ENCODE measurements at places on chromosomes 5 and 9. TPM values are rescaled to one million over a fixed set of nuclear protein-coding genes. Genes with fewer than 3 reads are reported as not detected.
A peak's percentile ranks its signal among the peaks of the same experiment; 100 is the strongest.

The DPM2 gene
- 37.7 TPM for total RNA-seq

The ARHGEF39 gene
- 9.1 TPM for total RNA-seq

The ZNF883 gene
- 16.5 TPM for total RNA-seq

The ORM2 gene
- total RNA-seq: 3.2 TPM

The TAF1L gene
- not detected for total RNA-seq

The SPINK7 gene
- total RNA-seq: not detected

The CCDC69 gene
- total RNA-seq: 4.6 TPM

DNA sequence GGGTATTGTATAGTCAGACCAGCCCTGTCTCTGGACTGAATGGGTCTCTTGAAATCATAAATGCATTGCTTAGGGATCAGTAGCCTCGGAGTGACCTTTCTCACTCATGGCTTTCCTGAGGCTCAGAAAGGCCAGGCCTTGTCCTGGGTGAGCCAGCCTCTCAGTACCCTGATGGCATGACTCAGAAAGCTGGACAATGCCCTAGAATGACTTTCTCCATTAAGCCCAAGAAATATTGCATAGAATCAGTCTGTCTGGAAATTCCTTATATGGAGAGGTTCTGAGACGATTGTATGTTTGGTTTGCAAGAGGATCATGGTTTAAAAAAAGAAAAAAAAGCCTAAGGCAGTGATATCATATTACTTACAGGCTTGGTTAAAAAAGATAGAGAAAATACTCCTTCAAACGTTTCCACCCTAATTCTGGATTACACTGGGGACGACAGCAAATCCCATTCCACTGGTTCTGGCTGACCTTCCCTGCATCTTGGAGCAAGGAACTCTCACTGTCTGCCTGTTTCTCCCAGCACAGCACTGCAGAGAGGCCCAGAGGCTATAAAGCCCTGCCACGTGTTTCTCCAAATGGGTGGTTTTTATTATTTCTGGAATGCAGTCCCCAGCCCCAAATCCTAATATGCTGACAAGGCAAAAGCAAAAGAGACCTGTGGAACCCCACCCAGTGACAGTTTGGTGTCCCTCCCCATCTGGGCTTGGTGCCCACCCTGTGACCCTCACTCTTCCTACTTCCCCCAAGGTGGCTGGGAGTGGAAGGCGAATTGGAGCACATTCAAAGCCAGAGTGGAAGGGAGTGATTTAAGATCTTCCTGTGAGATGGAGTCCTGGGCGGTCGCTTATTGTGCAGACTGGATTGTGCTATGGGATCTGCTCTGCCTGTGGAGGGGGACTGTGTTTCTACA is 34.4 kb downstream of the MAP1B start:
- DNase-seq: no peak

- DNase-seq: no peak
These were observed 25.9 kb upstream of the PRDM12 start for GRCh38 chr9:130638284-130639123.

GRCh38 chr9:98192503-98193335 is at the start of gene CORO2A:
Gene CORO2A (minus strand): TSS chr9:98192637. CDS start chr9:98157660, 34,977 bp downstream.
- peak; percentile 69 for DNase-seq

DNA sequence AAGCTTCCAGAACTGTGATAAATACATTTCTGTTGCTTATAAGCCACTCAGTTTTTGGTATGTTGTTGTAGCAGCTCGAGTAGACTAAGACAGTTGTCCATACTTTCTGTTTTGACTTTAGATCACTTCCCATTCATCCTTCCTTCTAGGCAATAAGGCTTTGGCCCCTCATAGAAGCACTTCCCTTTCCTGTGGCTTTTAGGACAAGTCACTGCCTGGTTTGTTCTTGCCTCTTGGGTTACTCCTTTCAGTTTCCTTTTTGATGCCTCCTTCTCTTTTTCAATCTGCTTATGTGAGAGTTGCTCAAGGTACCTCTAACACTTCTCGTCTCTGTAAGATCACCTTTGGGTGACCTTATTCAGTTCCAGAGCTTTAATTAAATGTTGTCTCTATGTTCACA is 72.4 kb upstream of the NTRK2 start:
- DNase-seq: no peak

DNA sequence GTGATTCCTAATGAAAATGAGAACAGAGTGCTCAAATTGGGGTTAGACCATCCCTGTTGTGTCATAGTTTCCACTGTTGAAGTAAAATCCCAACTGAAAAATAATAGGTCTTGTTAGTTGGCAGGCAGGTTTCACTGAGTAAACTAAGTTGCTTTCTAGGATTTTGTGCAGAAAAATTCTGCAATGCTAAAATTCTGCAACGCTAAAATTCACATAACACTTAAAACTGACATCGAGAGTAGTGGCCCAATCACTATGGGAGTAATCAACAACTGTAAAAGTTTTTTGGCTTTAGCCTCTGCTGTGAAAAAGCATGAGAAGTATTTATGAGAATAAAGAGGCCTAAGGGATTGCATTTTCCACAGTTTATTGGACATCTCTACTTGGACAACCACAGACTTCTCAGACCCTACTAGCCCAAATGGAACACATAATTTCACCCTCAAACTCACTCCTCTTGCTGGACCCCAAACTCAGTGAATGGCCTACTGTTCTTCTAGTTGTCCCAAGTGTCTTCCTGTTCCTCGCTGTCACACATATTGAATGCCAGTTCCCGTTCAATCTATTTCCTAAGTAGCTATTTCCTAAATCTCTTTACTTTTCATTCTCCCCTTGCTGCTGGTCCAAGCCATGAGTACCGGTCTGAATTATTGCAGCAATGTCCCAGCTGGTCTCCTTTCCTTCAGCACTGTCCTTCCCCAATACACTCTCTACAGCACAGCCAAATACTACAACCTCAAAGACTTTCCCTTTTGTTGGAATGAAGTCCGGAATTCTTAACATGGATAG is 355.4 kb downstream of the PDE4D start:
- no peak for DNase-seq

DNA sequence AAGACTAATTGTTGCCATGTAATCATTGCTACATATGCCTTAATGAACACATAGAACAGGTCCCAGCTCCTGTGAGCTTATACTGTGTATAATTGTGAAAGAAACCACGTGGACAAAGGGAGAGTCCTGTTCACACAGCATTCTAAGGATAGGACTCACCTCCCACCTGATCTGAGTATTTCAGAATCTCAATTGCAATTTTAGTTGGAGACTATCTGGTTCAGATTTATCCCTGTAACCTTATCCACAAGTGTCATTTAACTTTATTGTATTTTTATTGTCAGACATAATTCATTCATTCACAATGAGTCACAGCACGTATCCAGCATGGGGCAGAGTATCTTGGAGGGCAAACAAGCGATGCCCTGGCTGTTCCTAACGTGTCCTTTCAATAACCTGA is 448.3 kb downstream of the NTRK2 start:
- DNase-seq: no peak

- no peak for DNase-seq
These were observed 502.7 kb downstream of the NR2F1-AS1 start for GRCh38 chr5:93078082-93079038.

DNA sequence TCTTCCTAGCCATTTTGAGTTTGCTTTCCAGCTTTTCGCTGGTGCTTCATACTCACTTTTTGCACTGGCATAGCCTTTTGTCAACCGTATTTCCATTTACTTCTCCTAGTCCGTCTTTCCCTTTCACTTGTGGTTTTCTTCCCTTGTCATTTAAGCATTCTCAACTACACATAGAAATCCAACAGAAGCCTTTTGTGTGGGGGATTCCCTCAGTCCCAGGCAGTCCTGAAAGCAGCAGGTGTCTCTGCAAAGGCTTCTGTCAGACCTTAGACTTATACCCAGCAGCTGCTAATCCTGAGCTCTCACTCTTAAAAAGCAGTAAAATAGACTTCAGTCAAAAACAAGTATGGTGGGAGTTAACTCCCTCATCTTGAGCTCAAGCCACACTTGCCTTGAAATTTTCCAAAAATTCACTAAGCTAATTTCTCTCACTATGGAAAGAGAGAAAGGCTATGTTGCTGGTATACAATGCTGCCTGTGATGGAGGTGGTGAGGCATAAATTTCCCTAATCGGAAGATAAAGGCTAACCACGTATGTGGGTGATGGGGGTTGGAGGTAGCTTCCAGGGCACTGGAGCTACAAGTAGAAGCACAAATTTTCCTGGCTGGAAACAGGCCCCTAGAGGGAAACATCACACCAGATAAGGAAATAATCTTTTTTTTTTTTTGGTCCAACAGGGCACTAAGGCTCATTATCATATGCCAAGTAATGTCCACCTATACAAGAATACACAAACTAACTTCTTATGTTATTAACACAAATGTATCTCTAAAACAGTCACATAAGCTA is 34.8 kb upstream of the IFNK start:
- DNase-seq: no peak

DNA sequence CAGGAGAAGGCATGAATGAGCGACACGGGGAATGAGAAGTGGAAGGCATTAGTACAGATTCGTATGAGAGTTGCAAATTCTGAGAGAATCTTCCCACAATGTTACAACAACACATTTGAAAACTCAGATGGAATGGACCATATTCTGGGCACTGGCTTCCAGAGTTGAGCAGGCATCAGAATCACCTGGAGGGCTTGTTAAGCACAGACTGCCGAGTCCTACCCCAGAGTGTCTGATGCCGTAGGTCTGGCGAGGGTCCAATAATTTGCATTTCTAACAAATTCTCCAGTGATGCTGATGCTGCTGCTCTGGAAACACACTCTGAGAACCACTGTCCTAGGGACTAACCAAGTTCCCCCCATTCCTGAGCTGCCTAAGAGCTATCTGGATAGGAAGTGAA is 2.9 kb upstream of the TLX3 start:
- DNase-seq: no peak

DNA sequence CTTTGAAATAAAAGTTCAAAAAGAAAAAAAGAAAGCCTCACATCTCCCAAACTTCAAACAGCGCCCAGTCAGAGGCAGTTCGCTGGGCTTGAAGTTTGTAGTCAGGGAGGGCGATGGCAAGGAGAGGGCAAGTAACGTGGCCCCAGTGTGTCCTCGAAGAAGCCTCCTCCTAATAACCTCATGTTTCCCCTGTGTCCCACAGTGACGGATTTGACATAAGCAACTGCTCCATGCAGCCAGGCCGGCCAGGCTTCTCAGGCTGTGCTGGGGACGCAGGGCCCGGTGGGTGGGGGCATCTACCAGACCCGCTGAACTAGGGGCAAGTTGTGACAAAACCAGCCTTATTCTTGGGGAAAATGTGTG is 172.2 kb downstream of the ERCC6L2 start:
- DNase-seq: no peak

DNA sequence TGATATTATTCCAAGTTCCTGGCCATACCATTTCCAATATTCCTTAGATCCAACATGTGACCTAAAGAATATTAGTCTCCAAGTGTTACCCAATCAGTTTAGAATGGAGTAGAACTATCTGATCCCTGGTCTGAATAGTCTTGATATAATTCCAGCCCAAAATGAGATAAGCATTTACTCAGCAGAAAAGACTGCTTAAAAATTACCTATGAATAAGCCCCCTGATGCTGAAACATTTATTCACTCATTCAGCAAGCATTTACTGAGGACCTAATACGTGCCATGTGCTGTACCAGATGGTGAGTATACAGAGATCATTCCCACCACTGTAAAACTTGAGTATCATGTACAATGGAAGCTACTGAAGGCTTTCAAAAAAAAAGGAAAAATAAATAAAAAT is 157.0 kb downstream of the FAM114A2 start:
- DNase-seq: no peak

All from progenitor cell of endocrine pancreas (in vitro differentiated cells).